ENCODE measurements at places on chromosomes 4 and X.
A peak's percentile ranks its signal among the peaks of the same experiment; 100 is the strongest.

- DNase-seq: no peak
Measured at GRCh38 chr4:152901205-152901604, 34.9 kb upstream of the FHDC1 start.

DNA sequence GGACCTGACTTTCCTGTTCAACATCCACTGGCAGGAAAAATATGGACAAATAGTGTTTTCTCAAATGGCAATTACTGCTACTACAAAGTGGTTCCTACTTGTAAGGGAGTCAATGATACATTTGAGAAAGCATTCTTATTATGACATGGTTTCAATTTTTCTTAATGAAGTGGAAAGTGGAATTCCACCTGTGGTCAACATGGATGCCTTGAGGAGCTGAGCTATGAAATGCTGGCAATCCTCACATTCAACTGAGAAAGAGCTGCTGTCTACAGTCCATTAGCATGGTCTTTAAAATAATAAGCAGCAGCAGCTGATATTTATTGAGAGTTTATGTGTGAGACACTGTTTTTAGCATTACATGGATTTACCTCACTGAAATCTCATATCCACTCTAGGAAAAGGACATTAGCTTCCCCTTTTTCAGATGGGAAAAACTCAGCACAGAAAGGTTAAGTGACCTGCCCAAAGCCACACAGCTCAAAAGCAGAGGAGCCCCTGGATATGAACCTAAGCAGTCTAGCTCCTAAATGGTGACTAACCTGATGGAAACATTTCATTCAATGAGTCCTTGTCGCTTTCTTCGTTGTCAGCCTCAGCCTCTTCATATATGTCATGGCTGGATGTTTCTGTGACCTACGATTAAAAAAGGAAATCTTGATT lies 29.2 kb downstream of the MAP7D3 start:
- DNase-seq: no peak

DNA sequence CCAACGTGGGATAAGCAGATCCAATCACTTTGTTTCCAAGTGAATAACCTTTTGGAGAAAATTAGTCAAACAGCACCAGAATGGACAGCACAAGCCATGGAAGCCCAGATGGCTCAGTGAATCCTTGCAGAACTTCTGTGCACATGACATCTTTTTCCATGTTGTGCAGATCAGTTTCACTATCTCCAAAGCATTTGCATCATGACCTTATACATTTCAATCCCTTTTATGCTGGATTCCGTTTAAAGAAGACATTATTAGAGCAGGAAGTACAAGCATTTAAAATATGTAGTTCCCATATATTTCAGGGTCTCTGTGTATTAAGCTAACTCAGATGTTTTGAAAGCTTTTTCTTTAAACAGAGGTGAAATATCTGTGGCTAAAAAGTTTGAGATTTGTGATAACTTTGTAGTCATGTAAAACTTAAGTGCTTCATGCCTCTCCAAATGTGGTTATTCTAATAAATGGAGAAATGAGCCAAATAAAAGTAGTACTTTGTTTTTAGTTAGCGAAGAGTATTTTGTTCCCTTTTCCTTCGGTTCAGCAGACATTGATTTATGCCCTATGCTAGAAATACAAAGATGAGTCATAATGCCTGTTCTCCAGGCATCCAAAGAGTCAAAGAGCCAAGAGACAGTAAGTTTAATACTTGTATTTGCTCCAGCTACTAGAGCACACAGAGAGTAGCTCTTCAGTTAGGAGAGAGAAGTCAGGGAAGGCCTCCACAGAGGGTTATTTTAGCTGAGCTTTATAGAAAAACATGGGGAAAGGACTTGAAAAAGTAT lies 39.0 kb downstream of the PLAC8 start:
- no peak for DNase-seq

DNA sequence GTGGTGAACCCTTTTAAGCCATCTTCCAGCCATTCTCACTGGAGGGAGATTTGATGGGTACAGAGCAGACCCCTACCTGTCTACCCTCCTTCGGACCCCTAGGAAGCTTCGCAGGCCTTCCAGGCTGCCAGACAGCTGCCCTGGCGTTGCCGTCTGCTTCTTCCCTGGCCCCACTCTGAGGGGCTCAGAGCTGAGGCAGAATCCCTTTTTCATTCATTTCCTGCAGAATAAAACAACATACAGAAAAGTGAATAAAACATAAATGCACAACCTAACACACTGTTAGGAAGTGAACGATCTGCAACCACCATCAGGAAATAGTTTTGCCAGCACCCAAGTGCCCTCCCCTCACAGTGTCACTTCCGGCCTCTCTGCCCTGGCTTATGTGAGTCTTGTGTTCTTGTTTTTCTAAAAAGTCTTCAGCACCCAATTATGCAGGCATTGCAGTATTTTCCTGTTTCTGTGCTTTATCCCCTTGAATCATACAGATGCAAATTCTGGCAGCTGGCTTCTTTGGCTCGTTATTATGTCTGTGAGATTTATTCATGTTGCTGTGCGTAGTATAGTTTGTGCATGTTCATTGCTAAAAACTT lies 5.6 kb upstream of the ADD1 start:
- no peak for DNase-seq

GRCh38 chr4:38634047-38634759 lies 29.8 kb upstream of the KLF3 start:
- peak; percentile 2 for DNase-seq

- DNase-seq: no peak
Measured at GRCh38 chrX:85012098-85012497, 8.4 kb downstream of the APOOL start.

GRCh38 chr4:110196206-110196870 lies 2.1 kb downstream of the ELOVL6 start:
- peak; percentile 62 for DNase-seq

DNA sequence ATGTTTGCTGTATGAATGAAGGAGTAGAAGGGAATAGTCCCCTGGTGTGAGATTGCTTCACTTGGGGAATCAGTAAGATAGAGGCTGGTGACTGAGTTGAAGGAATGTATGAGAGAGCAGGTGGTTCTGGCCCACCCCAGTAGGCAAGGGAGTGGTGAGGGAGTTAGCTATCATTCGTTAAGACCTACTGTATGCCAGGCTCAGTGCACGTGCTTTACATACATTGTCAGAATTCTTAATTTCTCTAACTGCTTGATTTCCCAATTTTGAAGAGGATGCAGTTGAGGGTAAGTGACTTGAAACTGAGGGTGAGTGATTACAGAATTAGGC lies 700 bp downstream of the VMA21 start:
- DNase-seq: peak; percentile 24

DNA sequence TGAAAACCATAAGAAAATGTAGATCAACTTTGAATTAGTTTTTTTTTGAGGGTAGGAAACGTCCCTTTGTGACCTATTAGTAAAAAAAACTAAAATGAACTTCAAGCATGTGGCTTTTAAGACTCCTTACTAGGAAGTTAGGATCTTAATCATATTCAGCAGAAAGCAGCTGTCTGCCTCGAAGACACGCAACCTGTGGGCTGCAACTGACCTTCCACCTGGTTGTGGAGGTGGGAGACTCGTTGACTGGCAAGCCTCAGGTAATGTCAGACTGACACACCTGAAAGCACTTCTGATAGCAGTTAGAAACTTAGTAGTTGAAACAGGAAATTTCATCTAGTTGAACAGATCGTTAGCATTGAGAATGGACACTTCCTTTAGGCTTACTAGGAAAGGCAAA lies 37.4 kb downstream of the CCNG2 start:
- no peak for DNase-seq

GRCh38 chr4:74522251-74522991 lies 77.5 kb downstream of the AREG start:
- DNase-seq: no peak

GRCh38 chr4:83552924-83553323 lies 17.0 kb downstream of the GPAT3 start:
- DNase-seq: no peak

- DNase-seq: no peak
Measured at GRCh38 chr4:156633847-156634246, 337.8 kb downstream of the PDGFC start.

DNA sequence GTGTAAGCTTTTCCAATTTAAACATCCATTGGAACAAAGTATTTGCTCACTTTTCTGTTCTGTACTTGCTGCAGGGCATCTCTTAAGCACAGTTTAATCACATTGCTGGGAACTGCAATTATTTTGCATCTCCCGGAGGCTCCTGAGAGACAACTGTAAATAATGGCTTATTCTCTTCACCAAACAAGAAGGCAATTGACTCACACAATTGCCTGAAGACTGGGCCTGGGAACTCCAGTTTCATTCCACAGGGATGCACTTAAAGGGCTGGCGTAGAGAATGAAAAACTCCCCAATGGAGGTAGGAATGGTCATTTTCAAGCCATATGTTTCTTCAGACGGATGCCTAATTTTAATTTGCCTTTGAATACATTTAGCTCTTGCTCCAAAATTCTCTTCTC lies 29.5 kb downstream of the TFDP3 start:
- DNase-seq: no peak

GRCh38 chrX:69562904-69563578 lies 52.9 kb upstream of the EDA start:
- no peak for DNase-seq

DNA sequence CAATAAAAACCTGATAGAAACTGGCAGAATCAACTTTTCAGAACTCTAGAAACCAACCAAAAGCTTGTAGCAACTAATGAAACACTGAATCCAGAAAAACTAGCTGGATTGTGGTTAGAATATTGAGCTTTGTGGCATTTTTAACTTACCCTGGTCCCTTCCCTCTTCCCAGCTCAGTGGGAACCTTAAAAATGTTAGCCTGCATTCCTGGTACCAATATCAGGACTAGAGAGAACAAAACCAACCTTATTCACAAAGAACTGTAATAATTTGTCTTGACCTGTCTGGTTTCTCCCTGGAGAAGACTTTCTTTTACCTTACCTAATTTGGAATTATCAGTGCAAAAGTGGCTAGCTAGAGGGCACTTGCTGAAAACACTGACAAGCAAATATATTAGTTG lies 21.2 kb downstream of the SH3D19 start:
- no peak for DNase-seq

DNA sequence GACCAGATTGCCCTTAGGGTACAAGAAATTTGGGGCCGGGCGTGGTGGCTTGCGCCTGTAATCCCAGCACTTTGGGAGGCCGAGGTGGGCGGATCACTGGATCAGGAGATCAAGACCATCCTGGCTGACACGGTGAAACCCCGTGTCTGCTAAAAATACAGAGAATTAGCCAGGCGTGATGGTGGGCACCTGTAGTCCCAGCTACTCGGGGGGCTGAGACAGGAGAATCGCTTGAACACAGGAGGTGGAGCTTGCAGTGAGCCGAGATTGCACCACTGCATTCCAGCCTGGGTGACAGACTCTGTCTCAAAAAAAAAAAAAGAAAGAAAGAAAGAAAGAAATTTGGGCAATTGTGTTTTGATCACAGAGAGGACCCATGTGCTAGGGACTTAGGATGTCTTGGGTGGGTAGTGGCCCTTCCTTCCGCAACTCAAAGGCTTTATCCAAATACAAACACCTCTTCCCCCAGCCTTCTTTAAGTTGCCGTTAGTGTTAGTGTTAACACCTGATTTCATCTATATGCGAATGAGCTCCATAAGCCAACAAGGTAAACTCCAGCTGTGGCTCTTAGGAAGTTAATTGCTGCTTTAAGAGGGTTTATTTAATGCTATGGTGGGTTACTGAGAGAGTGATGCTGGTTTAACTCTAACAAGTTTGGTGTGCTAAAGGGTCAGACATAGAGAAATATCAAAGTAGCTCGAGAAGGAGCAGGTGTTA lies 8.6 kb upstream of the CCDC110 start:
- no peak for DNase-seq

- no peak for DNase-seq
Measured at GRCh38 chrX:52270453-52271116, 85.9 kb downstream of the MAGED4 start.

DNA sequence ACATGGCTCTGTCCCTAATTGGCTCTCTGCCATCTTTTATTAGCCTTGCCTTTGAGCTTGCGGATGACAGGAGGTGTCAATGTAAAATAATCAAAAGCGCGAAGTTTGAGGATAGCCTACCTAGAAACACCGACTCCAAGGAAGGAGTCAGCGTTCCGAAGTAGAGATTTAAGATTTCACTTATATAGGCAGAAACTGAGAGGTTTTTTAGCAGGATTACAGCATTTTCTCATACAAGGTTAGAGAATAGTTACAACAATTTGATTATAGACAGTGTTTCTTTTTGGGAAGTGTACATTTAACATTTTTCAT lies 499 bp upstream of the NFXL1 start:
- DNase-seq: no peak

GRCh38 chr4:158538176-158538575 lies 16.5 kb downstream of the RXFP1 start:
- no peak for DNase-seq

DNA sequence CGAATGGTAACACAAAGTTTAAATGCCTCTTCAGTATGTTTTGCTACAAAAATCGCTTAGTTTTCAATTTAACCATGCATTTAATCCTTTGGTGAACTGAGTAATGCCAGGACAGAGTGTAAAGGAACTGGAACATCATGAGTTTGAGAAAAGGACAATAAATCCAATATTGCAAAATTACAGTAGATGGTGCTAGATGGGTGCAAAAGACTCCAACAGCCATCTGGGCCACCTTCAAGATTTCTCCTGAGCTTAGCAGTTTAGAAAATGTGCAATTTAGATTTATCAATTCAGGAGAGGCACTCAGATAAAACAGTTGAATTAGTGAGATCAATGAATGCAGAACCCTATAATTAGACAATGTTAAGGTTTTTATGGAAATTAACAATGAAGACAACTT lies 33.2 kb upstream of the MID1IP1 start:
- peak; percentile 11 for DNase-seq

GRCh38 chr4:140529434-140529833 lies 5.5 kb downstream of the ELMOD2 start:
- DNase-seq: no peak

- no peak for DNase-seq
Measured at GRCh38 chr4:138235419-138235952, 6.7 kb downstream of the SLC7A11 start.

- no peak for DNase-seq
Measured at GRCh38 chrX:120301960-120302359, 9.3 kb downstream of the TMEM255A start.

GRCh38 chr4:38623260-38623659 lies 40.7 kb upstream of the KLF3 start:
- DNase-seq: no peak

GRCh38 chrX:17465201-17465600 lies 90.2 kb downstream of the NHS start:
- DNase-seq: no peak

GRCh38 chrX:148310426-148311165 lies 189.8 kb upstream of the AFF2 start:
- no peak for DNase-seq

GRCh38 chr4:36420111-36420679 lies 138.8 kb downstream of the DTHD1 start:
- DNase-seq: no peak

DNA sequence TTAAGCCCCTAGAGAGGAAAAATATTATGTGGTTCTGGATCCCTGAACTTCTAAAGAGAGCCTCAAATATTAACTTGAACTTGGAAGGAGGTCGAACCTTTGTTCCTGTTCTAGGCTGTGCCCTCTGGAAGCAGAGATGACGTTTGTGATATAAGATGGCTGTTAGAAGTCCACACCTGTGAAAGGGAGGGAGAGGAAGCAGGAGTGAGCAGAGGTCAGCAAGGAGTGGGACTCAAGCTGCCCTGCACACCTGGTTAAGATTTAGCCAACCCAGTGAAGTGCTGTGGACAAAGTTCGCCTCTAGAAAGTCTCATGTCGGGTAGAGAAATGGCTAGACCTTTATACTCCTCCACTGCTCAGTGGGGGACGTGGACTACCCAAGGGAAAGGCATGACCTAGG lies 566.2 kb downstream of the MID1IP1 start:
- no peak for DNase-seq
